ENCODE measurements at places on chromosomes 7 and 10. TPM values are rescaled to one million over a fixed set of nuclear protein-coding genes. Genes with fewer than 3 reads are reported as not detected.

- H3K4me3 ChIP-seq: no peak overlapping the region
- no peaks in the 10 kb centered on the region for H3K4me1 ChIP-seq
- no peak for DNase-seq
- H3K27me3 ChIP-seq: no peaks in the 10 kb centered on the region
- H3K27ac ChIP-seq: no peak overlapping the region
These were observed 33.2 kb downstream of the DYDC1 start for GRCh38 chr10:80323311-80323710.

Gene FXYD4
- total RNA-seq: not detected

Gene KIAA1549
- 11.1 TPM for total RNA-seq

- no peak for DNase-seq
- H3K4me3 ChIP-seq: no peak overlapping the region
- no peaks in the 10 kb centered on the region for H3K4me1 ChIP-seq
- H3K27ac ChIP-seq: no peak overlapping the region
- peaks cover 12% of the 10 kb centered on the region for H3K27me3 ChIP-seq
These were observed 57.1 kb downstream of the SYPL1 start for GRCh38 chr7:106054971-106055532.

DNA sequence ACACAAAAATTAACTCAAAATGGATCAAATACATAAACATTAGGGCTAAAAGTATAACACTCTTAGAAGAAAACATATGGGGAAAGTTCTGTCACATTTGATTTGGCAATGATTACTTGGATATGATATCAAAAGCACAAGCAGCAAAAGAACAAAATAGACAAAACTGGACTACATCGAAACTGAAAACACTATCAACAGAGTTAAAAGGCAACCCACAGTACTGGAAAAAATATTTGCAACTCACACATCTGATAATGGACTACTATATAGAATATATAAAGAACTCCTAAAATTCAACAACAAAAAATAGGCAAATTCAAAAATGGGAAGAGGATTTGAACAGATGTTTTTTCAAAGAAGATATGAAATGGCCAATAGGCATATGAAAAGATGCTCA lies 51.0 kb downstream of the COA1 start:
- no peak overlapping the region for H3K4me3 ChIP-seq
- H3K27me3 ChIP-seq: no peaks in the 10 kb centered on the region
- DNase-seq: no peak
- no peak overlapping the region for H3K27ac ChIP-seq
- H3K36me3 ChIP-seq: no peaks in the 10 kb centered on the region
